Bone marrow (tissue), 2 donors: ENCODE measurements at places on chromosomes 11 and 22.
A peak's percentile ranks its signal among the peaks of the same experiment; 100 is the strongest.

DNA sequence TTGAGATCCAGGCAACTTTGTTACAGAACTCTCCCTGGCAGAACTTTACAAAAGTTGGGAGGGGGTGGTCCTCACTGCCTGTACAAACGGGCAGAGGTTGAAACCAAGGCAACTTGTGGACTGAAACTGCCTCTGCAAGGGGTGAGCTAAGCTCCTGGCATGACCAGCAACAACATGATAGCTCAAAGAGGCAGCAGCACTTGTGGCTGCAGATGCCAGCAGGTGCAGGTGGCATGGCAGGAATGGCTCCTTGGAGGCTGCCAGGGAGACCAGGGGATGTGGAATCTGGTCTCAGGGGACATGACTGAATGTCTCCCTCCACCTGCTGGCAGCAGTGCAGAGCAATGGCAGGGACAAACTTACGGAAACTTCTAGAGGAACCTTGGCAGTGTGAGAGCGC lies 38.8 kb upstream of the PHF21A start:
- DNase-seq: no peak

GRCh38 chr22:22683668-22684361 lies 39.4 kb downstream of the GGTLC2 start:
- no peak for DNase-seq

DNA sequence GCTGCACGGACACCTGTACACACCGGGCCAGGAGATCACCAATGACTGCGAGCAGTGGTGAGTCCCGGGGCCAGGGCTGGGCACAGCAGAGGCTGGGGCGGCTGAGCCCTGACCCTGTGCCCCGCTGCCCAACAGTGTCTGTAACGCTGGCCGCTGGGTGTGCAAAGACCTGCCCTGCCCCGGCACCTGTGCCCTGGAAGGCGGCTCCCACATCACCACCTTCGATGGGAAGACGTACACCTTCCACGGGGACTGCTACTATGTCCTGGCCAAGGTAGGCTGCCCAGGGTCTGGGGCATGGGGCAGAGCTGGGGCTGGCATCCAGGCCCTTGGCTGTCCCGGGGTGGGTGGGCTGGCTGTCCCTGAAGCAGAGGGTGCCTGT lies 7.7 kb downstream of the MUC2 start:
- no peak for DNase-seq

DNA sequence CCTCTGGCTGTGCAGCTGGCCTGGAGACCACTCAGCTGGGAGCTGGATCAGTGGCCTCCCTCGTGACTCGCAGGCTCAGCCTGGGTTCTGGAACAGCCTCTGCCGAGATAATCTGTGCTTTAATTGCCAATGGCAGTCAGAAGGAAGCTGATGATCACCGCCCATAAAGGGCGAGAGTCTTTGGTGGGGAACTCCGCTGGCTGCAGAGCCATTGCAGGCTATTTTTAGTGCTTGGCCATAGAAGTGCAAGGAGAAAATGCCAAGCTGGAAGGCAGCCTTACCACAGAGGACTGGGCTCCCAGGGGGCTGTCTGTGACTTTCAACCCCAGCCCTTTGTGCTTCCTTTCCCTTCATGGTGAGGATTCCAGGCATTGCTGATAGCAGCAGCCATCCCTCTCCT lies 62.2 kb upstream of the TENM4 start:
- DNase-seq: no peak

GRCh38 chr11:105862736-105863367 lies 159.2 kb downstream of the MSANTD4 start:
- peak; percentile 10 for DNase-seq

DNA sequence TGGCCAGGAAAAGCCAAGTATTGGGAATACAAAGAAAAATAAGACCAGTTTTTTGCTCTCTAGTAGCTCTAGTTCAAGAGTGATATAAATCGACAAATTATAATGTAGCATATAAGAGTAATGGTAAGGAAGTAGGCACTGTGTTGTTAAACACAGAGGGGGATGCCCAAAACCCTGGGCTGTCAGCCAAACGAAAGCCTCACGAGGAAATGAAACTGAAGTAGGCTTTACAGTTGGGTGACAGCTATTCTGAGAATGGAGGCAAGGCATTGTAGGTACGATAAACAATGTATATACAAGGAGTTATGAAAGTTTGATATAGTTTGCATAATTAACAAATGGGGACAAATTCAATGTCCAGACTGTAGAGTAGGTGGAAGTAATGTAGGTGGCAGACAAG lies 176.4 kb downstream of the FAM181B start:
- DNase-seq: no peak

DNA sequence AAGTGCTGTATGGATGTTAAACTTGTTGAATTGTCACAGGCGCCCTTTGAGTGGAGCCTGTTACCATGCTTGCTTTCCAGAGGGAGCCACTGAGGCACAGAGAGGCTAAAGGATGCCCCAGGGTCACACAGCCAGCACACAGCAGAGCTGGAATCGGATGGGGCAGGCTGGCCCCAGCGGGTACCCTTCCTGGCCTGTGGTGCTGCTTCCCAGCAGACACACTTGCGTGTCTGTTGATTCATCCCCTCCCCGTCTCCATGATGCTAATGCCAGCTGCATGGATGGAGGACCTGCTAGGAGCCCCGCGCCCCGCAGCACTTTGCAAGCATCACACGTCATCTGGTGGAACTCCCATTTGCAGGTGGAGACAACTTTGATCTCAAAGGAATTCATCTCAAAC lies 52.4 kb upstream of the SHISAL1 start:
- DNase-seq: no peak

GRCh38 chr11:108966978-108967377 lies 302.1 kb downstream of the DDX10 start:
- no peak for DNase-seq

DNA sequence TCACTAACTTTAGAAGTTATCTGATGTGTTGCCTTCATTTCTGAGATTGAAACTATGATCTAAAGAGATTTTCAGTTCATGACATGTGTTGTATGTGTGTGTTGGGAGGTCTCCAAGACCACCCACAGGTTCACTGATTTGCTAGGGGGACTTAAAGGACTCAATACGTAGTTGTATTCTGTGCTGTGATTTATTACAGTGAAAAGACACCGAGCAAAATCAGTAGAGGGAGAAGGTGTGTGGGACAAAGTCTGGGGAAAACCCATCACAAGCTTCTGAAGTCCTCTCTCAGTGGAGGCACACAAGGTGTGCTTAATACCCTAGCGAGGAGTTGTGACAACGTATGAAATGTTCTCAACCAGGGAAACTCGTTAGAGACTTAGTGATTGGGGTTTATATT lies 35.6 kb downstream of the RNF169 start:
- DNase-seq: no peak

DNA sequence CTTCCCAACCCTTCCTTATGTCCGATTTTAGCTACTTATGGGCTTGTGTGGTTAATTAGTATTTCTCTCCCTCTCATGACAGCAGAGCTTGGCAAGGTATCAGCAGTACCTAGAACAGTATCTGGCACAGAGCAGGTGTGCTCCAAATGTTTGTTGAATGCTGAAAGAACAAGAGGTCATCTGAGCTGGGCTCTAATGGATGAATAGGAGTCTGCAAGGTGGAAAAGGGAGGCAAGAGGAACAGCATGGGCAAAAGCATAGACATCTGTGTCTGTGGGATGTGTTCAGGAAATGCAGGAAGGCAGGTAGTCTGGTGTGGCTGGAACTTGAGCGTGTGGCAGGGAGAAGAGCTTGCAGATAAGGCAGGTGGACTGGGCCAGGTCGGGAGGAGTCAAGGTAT lies 19.0 kb downstream of the PRG3 start:
- no peak for DNase-seq

- no peak for DNase-seq
Observed at GRCh38 chr11:61361237-61361740, 393 bp downstream of the CYB561A3 start.

GRCh38 chr11:1733009-1733715 lies 17.2 kb downstream of the IFITM10 start:
- no peak for DNase-seq

- no peak for DNase-seq
Observed at GRCh38 chr11:57804466-57804865, 42.9 kb downstream of the CTNND1 start.

DNA sequence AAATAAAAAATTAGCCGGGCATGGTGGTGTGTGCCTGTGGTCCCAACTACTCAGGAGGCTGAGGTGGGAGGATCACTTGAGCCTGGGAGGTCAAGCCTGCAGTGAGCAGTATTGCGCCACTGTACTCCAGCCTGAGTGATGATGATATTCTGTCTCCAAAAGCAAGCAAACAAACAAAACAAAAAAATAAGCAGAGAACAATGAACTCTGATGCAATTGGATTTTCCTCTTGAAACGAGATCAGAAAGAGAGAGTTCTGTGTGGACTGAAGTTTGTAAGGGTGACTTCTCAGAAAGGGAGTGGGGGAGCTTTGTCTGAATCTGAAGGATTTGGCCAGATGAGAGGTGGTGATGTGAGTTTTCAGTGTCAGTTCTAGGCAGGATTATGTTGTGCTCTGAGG lies 6.0 kb upstream of the TMEM123 start:
- no peak for DNase-seq

- no peak for DNase-seq
Observed at GRCh38 chr11:14269692-14270573, 89.0 kb downstream of the RRAS2 start.

- DNase-seq: no peak
Observed at GRCh38 chr11:95432714-95433503, 201.9 kb upstream of the SESN3 start.

- no peak for DNase-seq
Observed at GRCh38 chr11:86596861-86597586, 75.4 kb downstream of the ME3 start.

DNA sequence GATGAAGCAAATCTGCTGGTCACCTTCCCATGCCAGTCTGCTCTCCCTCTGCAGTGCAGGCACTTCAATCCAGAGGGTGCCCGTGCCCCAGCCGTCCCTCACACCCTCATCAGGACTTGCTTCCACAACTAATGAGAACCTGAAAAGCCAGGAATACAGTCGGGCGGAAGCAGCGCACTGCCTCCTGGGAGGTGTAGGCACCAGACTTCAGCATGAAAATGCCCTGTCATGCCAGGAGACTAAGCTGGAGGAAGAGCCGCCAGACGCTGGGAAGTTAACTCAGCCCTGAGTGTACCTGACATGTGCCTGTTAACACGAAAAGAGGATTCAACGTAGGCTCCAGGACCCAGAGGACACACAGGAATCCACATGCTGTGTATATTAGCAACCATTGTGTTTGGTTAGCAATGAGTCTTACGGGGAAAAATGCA lies 40.1 kb upstream of the FLI1 start:
- DNase-seq: peak; percentile 30

GRCh38 chr11:67389477-67389876 lies 2.3 kb upstream of the RAD9A start:
- peak; percentile 24 for DNase-seq

DNA sequence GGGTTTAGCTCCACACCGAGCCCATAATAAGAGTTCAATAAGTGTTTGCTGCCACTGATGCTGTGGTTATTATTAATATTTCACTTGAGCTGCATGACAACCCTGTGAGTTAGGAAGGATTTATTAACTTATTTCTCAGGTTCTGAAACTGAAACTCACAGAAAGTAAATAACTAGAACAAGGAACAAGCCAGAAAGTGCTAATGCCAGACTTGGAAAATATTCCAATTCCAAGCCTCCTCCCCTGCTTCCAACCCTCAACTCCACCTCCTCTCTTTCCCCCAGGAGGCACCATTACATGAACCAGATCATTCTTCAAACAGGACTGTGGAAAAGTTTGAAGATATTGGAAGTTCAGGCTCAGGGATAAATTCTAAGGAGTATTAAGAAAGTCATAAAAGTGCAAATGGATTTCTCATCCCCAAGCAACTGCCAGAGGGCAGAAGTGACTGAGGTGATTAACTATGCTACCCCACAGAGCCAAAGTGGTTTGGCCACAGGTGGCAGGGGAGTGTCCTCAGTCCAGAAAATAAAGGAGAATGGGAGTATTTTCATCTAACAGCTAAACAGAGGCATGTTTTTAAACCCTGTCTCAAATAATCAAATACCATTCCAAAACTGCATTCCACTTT lies 3.2 kb upstream of the FJX1 start:
- DNase-seq: no peak

DNA sequence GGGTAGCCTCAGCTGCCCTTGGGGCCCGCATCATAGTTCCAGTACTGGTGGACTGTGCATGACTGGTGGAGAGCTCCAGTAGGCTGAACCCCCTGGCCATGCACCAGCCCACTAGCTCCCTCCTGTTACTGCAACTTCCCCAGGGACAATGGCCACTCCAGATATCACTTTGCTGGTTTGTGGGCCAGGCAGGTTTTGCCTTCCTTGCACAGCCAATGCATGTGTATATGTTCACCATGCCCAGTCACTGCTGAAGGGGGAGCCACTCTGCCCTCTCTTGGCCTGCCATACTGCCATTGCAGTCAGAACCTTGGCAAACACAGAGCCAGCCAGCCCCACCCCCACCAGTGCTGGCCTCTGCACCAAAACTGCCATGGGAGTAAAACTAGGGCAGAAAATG lies 2095.3 kb upstream of the RAG2 start:
- DNase-seq: no peak

DNA sequence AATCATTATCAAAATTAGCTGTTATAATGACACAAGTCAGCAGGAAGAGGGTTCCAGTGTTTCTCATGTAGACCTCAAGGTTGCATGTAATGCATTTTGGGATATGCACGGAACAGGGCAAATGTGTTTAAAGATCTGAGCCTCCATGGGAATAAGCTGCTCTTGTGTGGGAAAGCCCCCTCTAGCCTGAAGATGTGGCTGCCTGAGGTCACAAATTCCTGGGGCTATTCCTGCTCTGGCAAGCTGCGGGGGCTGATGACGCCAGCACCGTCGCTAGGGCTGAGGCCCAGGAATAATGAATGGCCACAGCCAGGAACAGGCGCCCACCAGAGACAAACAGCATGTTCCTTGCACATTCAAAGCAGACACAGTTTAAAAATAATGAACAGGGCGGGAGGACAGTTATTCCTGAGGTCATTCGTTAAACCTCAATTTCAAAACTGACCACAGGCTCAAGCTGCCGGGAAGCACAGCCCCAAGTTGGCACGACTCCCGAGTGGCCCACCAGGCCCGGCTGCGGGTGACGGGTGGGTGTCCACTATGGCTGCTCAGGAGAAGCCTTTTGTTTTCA lies 11.7 kb downstream of the OSBPL5 start:
- DNase-seq: no peak

DNA sequence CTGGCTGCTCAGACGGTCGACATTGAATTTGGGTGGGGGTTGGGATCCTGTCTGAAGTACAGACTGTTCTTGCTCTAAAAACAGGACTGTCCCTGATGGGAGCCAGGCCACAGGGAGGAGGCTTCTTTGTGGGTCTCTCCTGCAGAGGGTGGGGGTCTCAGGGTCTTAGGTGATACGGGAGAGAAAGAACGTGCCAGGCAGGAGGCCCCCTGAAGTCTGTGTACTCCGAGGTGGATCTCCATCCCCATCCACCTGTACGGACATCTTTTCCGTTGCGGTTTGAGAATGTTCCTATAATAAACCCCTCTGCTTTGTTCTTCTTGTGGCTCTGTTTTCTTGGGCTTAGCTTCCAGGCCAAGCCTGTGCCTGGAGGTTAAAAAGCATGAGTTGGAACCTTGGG lies 15.9 kb downstream of the PSMD13 start:
- DNase-seq: no peak
